Activated T-cell treated with anti-CD3 and anti-CD28 coated beads, Interleukin-2, amount 50 U/mL, for 72 hours (primary cell): ENCODE measurements at places on chromosomes 13 and 19. TPM values are rescaled to one million over a fixed set of nuclear protein-coding genes. Genes with fewer than 3 reads are reported as not detected.

The GIPC1 gene
- total RNA-seq = 28.6 TPM

The GRK1 gene
- total RNA-seq = not detected

The CALR gene
- 489 TPM for total RNA-seq

The KRTDAP gene
- not detected for total RNA-seq

The TEX29 gene
- total RNA-seq = 1.5 TPM

The ZNF492 gene
- 0.93 TPM for total RNA-seq

The CYP2F1 gene
- total RNA-seq = not detected

The FGF21 gene
- total RNA-seq = not detected

The SIGLEC8 gene
- not detected for total RNA-seq
